ENCODE measurements at places on chromosomes 6 and 20. TPM values are rescaled to one million over a fixed set of nuclear protein-coding genes. Genes with fewer than 3 reads are reported as not detected.

DNA sequence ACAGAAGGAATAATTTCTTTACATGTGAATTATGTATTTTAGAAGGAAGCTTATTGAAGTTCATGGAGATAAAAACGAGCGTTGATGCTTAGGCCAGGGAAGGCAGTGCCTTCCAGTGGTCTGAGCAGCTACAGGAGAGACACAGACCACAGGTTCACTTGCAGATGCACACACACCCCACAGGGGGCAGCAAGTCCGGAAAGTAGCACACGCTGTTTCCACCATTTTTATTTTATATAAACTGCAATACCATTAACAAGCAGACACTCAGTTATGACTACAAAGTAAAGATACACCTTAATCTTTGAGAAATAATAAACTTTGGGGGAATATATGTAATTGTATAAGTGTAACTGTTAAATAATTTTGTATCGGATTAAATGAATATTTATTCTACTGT is 13.5 kb upstream of the DACT2 start:
- DNase-seq: no peak

DNA sequence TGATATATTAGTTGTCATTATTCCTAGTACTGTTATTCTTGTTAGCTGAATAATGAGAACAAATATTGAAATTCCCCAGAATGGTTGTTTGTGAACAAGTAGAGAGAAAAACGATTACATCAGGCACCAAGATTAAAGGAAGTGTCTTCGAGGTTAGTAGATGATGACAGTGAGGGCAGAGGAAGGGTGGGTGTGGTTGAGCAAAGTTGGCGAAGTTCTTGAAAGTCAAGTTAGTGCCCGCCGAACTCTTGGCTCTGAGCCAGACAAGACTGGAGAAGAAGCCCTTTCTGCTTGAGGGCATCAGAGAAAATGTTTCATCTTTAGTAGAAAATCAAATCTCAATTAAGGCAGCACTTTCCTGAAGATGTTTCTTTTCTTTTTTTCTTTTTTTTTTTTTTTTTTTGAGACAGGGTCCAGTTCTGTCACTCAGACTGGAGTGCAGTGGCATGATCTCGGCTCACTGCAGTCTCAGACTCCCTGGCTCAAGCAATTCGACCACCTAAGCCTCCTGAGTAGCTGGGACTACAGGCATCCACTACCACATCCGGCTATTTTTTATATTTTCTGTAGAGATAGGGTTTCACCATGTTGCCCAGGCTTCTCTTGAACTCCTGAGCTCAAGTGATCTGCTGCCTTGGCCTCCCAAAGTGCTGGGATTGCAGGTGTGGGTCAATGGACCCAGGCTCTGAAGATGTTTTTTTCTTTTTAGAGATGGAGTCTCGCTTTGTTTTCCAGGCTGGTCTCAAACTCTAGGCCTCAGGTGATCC is 77.1 kb downstream of the SGK1 start:
- no peak for DNase-seq

- DNase-seq: no peak
These were observed 52.9 kb upstream of the HDDC2 start for GRCh38 chr6:125354649-125355048.

- no peak for DNase-seq
These were observed 4.6 kb downstream of the OR2H2 start for GRCh38 chr6:29589423-29590048.

The EFCAB8 gene
- not detected for total RNA-seq

Measured in kidney epithelial cell (primary cell).